ENCODE measurements at places on chromosomes 1 and 21.

DNA sequence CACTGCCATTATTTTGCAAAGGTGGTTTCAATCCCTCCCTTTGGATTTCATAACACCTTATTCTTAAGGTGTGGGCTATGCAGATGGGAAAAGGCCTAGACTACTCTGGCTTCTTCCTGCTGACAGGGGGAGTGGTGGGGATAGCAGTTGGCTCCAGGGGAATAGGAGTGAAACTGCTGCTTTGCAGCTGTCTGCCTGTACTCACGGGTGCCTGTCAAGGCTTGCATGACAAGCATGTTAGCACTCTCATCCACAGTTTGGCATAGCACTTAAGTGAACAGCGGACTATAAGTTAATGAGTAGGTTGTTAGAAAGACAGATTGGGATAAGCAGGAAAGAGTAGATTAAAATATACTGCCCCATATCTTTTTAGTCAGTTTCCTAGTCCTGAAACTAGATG lies 287.5 kb upstream of the DAB1 start:
- DNase-seq, result no peak

GRCh38 chr1:158898722-158899121 lies 32.6 kb upstream of the PYHIN1 start:
- DNase-seq, result no peak

- no peak for DNase-seq
Measured at GRCh38 chr1:212271234-212271633, 14.0 kb upstream of the PPP2R5A start.

DNA sequence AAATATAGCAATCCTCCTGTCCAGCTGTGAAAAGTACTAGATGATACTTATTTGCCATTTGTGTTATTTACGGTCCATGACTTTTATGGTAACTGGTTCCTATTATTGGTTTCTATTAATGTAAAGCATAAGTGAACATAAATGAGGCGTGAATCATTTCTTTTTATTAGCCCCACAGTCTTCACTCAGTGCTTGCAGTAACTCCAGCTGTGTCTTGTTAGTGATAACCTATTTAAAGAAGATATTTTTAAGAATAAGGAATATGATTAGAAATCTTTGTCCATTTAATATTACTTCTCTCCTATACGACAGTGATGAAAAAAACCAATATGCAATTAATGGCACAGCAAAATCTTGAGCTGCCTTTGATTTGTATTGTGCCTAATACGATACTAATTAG lies 149.9 kb downstream of the SPATA17 start:
- DNase-seq, result no peak

- DNase-seq, result peak; percentile 49
Measured at GRCh38 chr1:113780374-113781146, 21.3 kb upstream of the PHTF1 start.

DNA sequence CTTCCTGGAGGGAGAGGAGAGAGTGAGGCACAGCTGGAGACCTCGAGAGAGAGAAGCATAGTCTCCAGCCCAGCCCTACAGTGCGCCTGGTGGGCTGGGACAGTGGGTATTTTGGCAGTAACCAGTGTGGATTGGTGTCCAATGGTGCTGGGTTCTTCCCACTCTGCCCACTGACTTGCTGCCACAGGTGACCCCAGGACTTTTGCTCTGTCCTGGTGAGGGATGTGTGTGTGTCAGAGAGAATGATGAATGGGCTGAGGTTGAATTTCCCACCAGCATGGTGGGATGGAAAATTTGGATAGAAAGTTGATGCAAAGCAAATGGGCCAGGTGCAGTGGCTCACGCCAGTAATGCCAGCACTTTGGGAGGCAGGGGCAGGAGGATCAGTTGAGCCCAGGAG lies 26.3 kb downstream of the SERINC2 start:
- DNase-seq, result no peak

DNA sequence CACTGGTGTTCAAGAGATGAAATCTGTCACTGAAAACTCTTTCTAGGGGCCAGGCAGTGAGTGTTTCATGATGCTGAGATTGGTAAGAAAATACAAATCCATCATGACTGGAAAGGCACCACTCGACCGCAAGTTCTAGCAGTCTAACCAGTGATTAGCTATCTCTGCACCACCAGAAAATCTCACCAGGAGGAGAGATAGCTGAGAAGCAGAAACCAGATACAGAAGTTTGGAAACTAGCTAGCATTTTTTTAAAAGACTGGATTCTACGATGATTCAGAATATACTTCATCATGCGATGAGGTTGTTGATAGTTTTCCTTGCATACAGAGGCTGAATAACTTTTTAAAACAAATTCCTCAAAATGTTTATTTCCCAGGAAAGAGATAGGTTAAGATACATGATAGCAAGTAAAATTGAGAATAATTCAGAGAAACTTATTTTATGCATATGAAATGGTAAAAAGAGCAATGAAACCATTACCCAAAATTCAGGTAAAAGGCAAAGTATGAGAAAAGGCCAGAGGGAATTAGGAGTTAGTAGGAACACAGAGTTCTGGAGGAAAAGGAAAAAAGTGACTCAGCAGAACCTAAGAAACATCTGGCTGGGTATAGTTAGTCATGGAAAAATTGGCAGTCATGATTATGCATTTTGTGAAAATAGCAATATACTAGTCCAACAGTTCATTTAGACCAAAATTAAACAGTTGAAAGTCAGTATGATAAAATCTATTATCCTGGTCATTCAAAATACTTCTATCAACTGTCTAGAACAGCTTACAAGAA lies 3.3 kb upstream of the F3 start:
- no peak for DNase-seq

GRCh38 chr1:84726593-84727499 lies 36.6 kb upstream of the SSX2IP start:
- DNase-seq, result no peak

DNA sequence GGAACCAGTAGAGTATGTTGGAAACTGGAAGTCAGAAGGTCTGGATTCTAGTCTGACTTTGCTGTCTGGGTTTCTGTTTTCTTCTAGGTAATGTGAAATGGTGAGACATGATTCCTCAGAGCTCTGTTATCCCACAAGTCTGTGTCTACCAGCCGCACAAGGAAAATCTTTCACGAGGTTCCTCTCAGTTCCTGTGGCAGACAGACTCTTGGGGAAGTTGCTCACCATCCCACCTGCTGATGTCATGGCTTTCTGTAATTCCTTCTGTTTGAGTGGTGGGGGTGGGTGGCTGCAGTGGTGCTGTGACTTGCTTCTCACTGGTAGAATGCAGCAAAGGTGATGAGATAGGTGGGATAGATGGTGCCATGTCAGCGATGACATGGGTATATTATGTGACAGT lies 17.1 kb upstream of the SCMH1 start:
- no peak for DNase-seq

DNA sequence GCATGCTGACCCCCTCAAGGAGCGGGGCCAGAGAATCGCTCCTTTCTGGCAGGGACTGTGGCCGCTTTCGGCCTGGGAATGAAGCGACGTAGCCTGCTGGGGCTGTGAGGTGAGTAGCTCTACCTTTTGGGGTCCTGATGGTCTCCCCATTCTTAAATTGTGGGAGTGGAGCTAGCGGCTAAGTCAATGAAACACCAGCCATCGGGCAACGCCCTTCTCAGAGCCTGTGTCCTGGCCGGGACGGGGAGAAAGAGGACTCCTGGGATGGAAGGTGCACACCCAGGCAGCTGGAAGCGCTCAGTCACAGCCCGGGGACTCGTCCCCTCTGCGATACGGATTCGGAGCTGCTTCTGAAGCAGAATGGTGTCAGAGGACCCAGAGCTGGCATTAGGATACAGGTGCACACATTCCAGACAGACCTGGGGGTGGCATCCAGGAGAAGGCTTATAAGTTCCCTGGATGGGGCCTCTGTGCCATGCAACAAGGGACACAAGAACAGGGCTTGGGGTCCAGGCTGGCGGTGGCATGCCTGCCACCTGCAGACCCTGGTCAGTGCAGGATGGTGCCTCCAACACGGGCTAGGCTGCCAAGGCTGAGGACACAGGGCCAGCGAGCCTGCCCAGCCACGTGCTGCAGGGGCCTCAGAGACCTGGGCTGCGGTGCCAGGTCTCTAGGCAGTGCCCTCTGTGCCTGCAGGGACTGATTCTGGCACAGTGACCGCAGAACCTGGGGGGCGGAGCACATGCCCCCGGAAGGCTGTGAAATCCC lies 945 bp upstream of the WNT9A start:
- DNase-seq, result no peak

GRCh38 chr21:42413093-42413492 lies 9.4 kb downstream of the UBASH3A start:
- no peak for DNase-seq

- no peak for DNase-seq
Measured at GRCh38 chr1:95223110-95223509, 10.9 kb upstream of the RWDD3 start.

GRCh38 chr1:196034080-196034706 lies 574.0 kb downstream of the KCNT2 start:
- no peak for DNase-seq

- DNase-seq, result no peak
Measured at GRCh38 chr1:44733365-44733764, 2.4 kb upstream of the RNU5D-1 start.

DNA sequence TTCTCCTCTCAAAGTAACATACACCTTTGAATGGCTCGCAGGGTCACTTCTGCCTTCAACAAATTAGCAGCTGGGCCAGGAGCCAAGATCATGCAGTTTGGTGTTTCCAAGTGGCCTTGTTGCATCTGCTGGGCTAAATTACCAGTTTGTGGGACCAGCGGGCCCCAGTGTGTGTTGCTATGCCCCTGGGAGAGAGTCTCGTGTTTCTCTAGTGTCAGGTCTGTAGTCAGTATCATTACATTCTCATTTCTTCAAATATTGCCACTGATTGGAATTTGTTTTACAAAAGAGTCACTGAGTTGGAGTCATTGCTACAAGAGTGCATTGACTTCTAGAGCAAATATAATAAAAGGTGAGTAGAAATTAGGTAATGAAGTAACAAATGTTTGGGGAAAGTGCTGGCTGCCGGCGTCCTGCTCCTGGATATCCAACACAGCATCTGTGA lies 35.5 kb downstream of the RHOU start:
- no peak for DNase-seq

DNA sequence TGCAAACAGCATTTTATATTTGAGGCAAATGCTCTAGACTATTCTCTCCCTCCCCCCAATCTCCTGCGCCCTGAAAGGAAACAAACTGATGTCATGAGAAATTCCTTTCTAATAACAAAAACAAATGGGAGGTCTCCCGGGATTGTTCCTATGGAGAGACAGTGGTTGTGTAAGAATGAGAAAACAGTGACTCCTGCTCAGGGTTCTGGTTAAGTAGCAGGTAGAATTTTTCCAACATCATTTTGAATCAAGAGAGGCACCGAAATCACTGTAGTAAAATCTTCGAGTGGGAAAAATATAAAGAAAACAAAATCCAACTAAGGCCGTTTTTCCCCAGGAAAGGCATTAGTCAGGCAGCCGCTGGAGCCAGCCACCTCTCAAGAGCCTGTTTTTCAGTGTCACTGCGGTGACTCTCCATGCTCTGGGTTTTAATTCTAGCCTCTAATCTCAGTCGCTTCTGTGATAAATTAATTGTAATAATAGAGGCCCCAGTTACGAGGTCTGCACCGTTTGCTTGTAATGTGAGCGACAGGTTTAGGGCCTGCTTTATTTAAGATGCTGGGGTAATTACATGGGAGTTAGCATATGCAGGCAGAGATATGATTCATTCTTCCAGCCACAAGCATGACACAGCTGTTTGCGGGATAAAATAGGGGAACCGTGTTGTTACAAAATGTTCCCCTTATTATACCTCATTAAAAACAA lies 80.3 kb downstream of the RNF220 start:
- peak; percentile 95 for DNase-seq

GRCh38 chr1:229258031-229258756 lies 12.7 kb upstream of the RAB4A start:
- DNase-seq, result peak; percentile 40

- no peak for DNase-seq
Measured at GRCh38 chr1:15684468-15685291, 560 bp downstream of the PLEKHM2 start.

- DNase-seq, result no peak
Measured at GRCh38 chr21:45873418-45873817, 108.2 kb upstream of the COL6A1 start.

GRCh38 chr1:116763787-116764465 lies 9.7 kb downstream of the CD2 start:
- peak; percentile 5 for DNase-seq

DNA sequence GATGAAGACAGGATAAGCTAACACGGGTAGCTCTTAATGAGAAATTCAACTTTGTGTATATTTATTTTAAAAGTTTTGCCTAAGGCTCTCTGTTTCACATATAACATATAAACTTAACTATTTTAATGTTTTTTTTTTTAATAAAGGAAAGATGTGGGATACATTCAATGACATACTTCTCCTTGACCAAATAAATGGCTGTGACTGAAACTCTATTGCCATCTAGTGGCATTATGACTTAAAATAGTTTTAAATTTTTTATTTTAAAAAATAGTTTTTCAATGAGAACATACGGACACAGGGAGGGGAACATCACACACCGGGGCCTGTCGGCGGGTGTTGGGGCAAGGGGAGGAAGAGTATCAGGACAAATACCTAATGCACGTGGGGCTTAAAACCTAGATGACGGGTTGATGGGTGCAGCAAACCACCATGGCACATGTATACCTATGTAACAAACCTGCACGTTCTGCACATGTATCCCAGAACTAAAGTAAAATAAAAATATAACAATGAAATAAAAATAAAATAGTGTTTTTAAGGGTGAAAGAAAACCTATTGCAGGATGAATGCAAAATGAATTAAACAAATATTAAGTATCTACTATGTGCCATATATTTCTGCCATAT lies 83.4 kb downstream of the LYST start:
- DNase-seq, result no peak

GRCh38 chr1:55284856-55285255 lies 69.7 kb upstream of the USP24 start:
- DNase-seq, result peak; percentile 42

DNA sequence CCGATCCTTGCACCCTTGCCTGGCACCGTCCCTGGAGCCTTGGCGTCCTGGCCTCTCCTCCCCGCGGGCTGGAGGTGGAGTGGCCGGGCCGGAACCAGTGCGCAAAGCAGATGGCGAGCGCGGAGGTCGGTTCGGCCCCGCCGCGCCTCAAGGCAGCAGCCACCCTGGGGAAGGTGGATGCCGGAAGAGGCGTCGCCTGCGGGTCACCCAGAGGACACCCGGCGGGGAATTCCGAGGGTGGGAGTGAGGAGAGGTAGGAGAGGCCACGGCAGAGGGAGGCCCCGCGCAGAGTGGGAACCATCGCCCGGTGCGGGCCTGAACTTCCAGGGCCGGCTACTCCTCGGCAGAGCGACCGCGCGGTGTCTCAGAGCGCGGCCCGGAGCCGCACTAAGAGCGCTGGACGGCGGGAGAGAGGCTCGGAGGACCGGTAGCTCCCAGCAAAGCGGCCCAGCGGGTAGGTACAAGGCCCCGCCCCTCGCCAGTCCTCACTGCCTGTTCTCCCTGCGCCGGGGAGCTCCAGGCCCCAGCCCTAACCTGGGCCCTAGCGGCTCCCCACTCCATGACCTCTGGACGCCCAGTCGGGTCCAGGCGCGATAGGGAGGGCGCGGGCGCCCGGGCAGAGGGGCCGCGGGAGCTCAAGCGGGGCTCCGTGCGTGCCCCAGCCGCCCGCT lies at the start of gene RNF207:
TSS of gene RNF207 (plus strand) at position 271 of the 671 bp plus-strand sequence. CDS start 417 bp downstream, outside the sequence.
- no peak for DNase-seq
